ENCODE measurements at places on chromosomes 11 and 22.

DNA sequence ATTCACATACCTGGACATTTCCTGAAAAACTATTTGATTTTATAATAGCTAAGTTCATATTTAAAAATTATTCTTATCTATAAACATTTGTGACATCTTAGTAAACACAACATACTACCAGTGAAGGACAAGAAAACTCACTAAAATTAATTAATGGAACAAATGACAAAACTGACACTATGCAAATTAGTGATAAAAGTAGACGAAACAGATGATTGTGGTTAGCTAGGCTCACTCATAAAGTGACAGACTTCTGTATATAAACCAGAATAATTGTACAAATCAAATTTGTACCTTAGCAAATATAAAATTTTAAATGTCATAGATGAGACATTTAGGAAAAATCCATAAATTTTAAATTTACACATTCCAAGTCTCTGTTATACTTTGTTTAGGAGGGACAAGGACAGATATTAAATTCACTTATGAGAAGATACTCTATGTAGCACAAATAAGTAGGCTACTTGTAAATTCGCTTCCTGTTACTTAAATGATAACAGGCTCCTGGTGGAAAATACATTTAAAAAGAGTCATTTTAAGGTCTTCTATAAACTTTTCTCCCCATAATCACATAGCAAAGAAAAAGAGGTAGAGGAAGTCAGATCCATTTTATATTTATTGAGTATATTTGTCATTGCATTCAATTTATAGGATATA lies 81.2 kb downstream of the KIF18A start:
- no peak for DNase-seq

DNA sequence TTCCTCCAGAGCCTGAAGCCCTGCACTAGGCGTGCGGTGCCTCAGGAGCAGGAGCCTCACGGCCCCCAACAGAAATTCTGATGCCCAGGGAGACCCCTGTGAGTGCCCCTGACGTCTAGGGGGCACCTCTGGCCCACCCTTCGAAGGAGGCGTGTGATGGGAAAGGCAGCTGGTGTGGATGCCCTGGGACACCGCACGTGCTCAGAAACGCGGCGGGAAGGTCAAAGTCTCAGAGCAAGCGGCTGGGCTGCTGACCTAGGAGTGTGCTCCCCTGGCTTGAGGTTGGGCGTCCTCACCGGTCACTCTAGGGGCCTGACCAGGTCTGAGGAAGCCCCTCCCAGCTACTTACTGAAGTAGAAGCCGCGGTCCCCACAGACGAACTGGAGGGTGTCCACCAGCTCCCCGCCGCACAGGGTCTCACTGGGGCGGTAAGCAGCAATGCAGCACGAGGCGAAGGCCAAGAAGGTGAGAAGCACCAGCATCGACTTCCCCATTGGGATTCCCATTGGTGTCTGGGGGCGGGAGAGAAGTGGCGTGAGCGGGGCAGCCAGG lies 4.1 kb downstream of the IGF2 start:
- no peak for DNase-seq

DNA sequence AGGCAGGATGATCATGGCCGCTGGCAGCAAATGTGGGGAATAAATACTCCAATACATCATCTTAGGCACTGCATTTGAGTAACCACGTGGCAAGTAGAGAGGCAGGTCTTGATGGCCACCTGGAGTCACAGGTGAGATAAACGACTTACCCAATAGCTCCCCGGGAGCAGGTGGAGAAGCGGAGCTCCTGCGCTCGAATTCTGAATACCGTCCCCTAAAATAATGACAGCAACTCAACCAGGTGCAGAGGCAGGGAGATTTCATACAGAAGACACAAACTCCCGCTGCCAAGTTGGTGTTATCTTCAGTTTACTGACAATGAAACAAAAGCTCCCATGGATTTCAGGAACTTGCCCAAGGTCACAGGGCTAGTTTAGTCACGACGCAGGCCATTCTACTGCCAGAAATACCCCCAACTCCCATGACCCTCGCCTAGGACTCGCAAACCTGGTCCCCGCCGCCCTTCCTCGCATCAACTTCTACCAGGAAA lies 437 bp downstream of the SLC43A3 start:
- no peak for DNase-seq

DNA sequence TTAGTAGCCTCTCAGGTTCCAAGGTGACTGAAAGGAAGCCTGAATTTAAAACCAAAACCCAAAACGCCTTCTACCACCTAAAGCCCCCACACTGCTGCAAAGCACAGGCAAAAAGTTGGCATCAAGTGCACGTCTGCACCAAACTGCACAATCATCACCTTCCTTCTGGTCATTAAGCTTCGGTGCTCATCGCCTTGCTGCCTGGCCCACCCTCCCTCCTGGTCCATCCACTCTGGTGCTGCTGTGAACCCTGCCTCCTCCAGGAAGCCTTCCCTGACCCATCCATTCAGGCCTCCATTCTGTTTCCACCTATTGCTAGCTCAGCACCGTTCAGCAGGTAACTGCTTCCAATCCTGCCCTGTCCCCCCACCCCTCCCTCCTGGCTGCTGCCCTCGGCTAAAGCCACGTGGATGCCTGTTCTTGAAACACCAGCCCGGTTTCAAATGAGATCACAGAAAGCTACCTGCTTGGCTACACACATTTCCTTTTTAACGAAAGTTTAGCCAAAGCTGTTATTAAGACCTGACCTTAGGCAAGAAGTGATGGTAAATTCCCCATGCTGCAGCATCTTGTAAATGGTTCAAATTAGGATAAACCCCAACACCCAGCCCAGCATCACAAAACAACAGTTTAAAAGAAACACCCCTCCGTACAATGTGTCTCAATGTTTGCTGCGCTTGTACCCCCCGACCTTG lies 53.8 kb upstream of the CD5 start:
- DNase-seq, result no peak

DNA sequence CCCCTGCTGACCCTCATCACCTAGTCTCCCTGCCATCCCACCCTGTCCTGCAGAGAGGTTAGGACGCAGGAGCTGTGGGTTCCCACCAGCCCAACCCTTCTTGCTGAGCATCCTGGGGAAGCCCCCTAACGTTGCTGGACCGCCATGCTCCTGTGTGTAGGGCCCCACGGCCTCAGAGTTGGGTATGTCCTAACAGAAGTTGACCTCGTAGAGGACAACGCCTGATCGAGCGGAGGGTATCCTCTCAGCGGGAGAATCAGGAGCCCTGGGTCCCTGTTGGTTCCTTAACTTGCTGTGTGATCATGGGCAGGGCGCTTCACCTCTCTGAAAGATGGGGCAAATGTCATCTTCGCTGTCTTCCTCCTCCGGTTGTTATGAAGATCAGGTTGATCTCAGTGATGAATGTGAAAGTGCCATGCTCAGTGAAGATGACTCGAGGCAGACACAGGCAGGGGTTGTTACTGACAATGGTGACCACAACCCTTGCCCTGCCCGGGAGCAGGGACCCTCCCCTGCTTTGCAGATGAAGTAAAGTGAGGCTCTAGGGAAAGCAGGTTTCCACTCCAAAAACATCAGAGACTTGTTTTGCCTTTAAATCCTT lies 19.3 kb upstream of the CD5 start:
- no peak for DNase-seq

- no peak for DNase-seq
Measured at GRCh38 chr11:102780491-102780918, at the start of gene MMP10. Gene MMP10, minus strand, starts transcription at chr11:102780628. Its CDS starts 37 bp downstream, at chr11:102780591.

DNA sequence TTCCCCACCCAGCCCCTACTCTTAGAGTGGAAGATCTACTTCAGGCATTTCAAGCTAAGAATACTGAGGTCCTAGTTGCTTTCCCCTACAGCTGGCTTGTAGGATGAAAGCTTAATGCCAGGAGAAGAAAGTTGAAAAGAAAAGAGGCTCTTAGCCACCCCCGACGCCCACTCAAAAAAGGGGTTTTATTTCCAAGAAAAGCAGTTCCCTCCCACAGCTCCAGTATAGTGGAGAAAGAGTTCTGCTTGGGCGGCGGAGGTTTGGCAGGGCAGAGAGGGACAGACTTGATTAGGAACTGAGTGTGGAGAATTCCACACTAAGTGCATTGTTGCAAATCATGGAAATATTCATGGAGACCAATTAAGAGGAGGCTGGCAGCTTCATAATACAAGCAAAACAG lies 470.9 kb downstream of the ETS1 start:
- DNase-seq, result no peak

- no peak for DNase-seq
Measured at GRCh38 chr22:27022274-27022895, 365.0 kb downstream of the MIAT start.

DNA sequence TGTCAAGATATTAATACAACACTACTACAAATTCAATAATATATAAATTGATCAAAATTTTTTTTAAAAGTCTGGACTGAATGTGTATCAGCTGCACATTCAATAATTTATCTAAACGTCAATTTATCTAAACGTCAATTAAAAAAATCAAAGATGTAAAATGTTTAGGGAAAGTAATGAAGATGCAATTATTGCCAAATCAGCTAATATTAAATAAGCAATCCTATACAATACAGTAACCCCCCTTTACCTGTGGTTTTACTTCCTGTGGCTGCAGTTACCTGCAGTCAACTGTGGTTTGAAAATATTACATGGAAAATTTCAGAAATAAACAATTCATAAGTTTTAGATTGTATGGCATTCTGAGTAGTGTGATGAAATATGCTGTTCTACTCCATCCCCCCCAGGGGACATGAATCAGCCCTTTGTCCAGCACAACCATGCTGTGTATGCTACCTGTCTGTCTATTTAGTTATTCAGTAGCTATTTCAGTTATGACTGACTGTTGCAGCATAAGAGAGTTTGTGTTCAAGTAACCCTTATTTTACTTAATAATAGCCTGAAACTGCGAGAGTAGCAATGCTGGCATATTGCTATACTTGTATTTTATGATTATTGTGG lies 72.2 kb downstream of the CWF19L2 start:
- DNase-seq, result no peak

DNA sequence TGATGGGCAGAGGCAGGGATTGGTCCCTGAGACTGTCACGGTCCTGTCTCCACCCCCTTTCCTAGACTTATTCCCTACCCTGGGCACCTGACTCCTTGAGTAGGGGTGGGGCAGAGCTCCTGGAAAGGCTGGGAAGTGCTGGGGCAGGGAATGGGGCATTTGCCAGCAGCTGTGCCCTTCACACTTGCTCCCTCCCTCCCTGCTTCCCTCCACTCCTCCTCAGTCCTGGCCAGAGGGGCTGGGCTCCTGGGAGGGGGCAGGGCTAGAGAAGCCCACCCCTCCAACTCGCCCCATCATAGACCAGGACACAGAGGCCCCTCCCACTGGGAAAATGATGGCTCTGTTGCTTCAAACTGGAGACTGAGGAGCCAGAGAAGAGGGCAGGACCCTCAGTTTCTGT lies 11.6 kb downstream of the SCN2B start:
- no peak for DNase-seq

GRCh38 chr11:61569701-61570100 lies 11.2 kb downstream of the SYT7 start:
- DNase-seq, result no peak

- DNase-seq, result no peak
Measured at GRCh38 chr22:17770180-17771077, 3.8 kb downstream of the BID start.

DNA sequence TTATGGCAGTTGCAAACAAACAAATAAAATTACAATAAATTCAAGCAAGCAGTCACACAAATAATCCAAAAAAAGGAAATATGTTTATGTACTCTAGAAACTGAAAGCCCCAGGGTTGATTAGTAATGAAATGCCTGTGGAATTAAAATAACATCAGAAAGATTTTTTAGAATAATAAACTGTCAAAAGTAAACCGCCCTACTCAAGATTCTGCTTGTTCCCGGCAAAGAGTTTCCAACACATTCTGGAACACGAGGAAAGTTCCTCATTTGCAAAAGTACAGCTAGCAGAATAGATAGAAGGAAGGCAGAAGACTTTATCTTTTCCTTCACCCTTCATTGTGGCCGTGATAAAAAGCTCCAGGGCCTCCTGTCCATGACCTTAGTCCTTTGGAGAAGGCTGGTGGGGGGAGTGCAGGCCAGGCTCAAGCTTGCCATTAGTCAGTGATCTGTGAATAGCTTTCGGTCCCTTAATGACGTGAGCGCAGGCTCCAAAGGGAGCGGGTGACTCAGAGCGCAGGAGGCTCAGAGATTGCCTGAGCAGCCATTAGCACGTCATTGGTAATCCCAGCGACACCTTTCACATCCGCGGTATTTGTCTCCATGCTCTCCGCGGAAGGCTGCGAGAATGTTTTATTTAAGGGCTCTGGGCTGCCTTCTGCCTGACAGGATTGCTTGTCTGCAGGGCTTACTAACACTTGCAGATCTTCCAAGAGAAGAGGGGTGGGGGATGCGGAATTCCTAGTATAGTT lies 458.3 kb downstream of the METTL15 start:
- no peak for DNase-seq

- DNase-seq, result no peak
Measured at GRCh38 chr11:44848203-44848962, 102.3 kb downstream of the TP53I11 start.

- no peak for DNase-seq
Measured at GRCh38 chr11:123065621-123066020, 3.7 kb upstream of the HSPA8 start.

DNA sequence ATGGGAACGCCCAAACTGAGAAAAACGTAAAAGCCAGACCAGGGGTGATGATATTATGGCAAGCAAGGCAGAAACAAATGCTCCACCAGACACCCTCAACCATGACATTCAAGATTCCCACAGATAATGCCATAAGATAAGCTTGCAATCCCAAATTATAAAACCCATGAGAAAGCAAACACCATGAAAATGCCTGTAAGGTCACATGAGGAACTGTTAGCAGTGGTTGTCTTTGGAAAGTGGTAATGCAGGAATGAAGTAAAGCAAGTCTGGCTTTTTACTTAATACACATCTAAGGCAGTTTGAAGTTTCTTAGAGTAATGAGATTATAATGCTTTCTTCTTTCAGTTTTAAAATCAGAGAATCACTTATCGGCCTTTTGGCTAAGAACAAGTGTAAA lies 111.0 kb downstream of the MN1 start:
- DNase-seq, result no peak

GRCh38 chr22:38262051-38262795 lies 10.6 kb downstream of the TMEM184B start:
- DNase-seq, result no peak

DNA sequence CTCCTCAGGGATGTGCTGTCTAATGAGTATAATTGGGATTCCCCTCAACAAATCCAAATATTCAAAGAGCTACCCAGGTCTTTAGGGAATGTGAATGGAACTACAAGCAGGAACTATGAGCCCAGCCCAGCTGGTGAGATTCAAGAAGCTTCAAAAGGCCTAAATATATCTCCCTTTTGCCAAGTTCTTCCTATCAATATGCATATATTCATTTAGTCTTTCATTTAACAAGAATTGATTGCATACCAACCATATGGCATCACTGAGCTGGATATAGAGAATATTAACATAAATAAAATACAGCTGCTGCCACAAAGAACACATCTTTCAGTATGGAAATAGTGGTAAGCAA lies 58.9 kb upstream of the PRSS23 start:
- no peak for DNase-seq
